ENCODE measurements at places on chromosomes 3 and 15.

GRCh38 chr3:169144731-169145130 lies 518.8 kb downstream of the MECOM start:
- H3K36me3 ChIP-seq = no peaks in the 10 kb centered on the region
- peaks cover 24% of the 10 kb centered on the region for H3K4me1 ChIP-seq
- no peak overlapping the region for H3K27ac ChIP-seq
- H3K4me3 ChIP-seq = no peak overlapping the region
- no peak for DNase-seq

DNA sequence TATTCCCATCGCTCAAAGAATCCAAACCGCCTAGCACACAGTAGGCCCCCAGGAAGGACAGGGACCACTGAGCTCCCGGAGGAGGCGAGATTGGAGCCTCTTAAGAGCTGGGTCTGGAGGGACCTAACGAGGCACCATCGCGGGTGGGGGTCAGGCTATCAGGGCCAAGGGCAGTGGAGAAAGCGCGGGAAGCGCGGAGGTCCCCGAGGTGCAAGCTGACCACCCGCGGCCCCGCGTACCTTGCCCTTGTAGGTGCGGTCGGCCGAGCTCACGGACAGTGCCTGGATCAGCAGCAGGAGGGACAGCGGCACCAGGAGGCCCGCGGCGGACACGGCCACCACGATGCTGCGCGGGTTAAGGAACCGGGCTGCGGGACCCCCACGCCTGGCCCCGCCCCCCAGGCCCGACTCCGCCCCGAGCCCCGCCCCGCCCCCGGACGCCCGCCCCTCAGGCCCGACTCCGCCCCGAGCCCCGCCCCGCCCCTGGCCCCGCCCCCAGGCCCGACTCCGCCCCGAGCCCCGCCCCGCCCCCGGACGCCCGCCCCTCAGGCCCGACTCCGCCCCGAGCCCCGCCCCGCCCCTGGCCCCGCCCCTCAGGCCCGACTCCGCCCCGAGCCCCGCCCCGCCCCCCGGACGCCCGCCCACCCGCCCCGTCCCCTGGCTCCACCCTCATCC lies 3.9 kb downstream of the ZDHHC19 start:
- no peak overlapping the region for H3K4me3 ChIP-seq
- H3K27me3 ChIP-seq = no peaks in the 10 kb centered on the region
- no peak overlapping the region for H3K27ac ChIP-seq
- H3K36me3 ChIP-seq = no peaks in the 10 kb centered on the region

DNA sequence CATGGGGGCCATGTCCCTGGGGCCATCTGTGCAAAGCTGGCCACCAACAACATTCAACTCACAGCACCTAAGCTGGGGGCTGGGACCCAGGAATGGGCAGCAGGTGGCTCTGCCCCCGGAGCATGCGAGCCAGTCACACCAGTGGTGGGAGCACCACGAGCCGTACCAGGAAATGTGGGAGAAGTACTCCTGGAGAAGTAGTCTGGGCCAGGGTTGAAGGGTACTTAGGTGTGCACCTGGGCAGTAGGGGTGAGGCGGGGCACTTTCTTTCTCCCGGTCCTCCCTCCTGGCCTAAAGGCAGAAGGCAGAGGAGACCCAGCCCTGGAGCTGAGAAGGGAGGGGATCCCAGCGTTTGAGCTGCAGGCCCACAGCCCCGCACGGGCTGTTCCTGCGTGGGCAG lies 94.2 kb downstream of the PLXNA1 start:
- H3K27ac ChIP-seq = no peak overlapping the region
- H3K4me1 ChIP-seq = no peaks in the 10 kb centered on the region
- no peaks in the 10 kb centered on the region for H3K36me3 ChIP-seq
- H3K4me3 ChIP-seq = no peak overlapping the region
- H3K27me3 ChIP-seq = no peaks in the 10 kb centered on the region

DNA sequence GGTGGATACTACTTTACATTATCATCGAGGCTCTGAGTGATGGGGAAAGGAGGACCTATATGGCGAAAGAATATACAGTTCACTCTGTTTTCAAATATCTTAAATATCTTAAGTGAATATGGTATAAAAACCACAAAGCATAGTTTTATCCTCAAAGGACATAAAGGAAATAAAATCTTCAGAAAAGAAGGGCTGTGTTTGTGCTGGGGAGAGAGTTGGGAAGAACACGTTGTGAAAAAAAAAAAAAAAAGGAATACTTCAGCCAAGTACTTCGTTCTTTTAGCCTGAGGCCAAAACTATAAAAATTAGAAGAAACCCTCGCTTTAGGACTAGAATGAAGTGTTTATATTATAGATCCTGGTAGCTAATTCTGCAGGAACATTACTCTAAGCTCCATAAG lies 10.2 kb upstream of the TMEM212 start:
- no peak for DNase-seq
- no peaks in the 10 kb centered on the region for H3K36me3 ChIP-seq
- no peaks in the 10 kb centered on the region for H3K27me3 ChIP-seq
- peaks cover 8% of the 10 kb centered on the region for H3K4me1 ChIP-seq

- H3K4me1 ChIP-seq = no peaks in the 10 kb centered on the region
- H3K4me3 ChIP-seq = no peak overlapping the region
- no peak for DNase-seq
- no peaks in the 10 kb centered on the region for H3K36me3 ChIP-seq
- no peaks in the 10 kb centered on the region for H3K27me3 ChIP-seq
Observed at GRCh38 chr15:68409736-68410370, 22.1 kb downstream of the ITGA11 start.

DNA sequence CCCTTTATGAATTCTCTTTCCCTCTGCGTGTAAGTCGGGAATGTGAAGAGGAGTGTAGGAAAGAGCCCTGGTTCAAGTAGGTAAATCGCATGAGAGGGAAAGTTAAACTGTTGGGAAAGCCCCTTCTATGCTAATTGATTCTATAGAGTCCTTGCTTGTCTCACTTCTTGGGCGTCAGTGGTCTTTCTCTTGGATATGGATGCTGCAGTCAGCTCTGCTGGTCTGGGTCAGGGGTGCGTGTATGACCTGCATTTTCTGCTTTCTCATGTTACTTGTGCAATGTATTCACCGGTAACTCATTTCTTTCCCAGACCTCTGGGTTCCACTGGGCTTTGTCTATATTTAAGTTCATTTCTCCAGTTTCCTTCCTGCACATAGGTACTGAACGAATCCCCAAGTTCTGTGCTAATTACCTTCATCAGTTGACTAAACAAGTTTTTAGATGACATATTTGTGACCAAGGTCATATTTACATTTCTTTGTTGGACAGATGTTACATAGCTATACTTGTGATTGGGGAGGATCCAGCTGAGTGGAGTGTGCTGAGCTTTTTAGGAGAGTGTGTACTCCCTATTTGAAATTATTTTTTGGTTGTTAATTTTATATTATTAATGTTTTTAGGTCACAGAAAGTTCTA lies 1.4 kb downstream of the SETD5 start:
- peaks cover 44% of the 10 kb centered on the region for H3K4me1 ChIP-seq
- H3K27ac ChIP-seq = peak overlapping the region; percentile 93
- H3K4me3 ChIP-seq = peak overlapping the region; percentile 98
- H3K27me3 ChIP-seq = no peaks in the 10 kb centered on the region

- no peaks in the 10 kb centered on the region for H3K4me1 ChIP-seq
- DNase-seq = no peak
- no peaks in the 10 kb centered on the region for H3K27me3 ChIP-seq
- H3K4me3 ChIP-seq = no peak overlapping the region
- H3K27ac ChIP-seq = no peak overlapping the region
Observed at GRCh38 chr3:76509179-76509830, 530.6 kb upstream of the ROBO2 start.

DNA sequence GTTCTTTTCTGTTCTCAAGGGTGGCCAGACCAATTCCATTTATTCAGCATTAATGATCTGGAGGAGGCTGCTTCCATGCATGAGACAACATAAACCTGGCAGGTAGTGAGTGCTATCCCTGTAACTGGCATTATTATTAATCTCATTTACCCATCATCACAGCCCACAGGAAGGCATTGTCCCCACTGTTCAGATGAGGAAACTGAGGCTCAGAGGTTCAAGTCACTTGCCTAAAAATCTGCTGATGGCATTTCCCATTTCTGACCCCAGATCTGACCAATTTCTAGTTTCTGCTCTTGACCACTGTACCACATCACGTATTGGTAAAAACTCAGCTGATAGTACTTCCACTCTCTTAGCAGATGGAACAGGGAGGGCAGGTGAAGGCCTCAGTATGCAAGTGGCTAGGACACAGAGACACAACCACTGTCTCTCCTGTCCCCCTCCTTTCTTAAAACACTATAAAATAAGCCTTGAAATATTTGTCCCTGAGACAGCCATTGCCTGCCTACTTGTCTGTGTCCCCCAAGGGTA lies 36.1 kb downstream of the TRANK1 start:
- DNase-seq = no peak
- no peaks in the 10 kb centered on the region for H3K27me3 ChIP-seq
- H3K4me1 ChIP-seq = peaks cover 4% of the 10 kb centered on the region

DNA sequence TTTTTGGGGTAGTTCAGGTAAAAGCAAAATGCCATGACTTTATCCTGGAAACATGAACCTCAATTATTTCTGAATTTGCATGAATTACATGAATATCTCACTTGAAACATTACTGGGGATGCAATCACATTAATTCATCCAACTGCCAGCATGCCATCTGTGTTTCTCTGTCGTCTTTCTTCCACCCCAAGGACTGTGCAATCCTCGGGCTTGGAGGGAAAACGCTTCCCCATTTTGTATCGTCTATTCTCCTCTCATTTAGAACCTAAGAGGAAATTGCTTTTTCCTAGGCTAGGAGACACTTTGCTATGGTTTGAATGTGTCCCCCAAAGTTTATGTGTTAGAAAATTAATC lies 109.4 kb downstream of the SQOR start:
- H3K27me3 ChIP-seq = peaks cover 16% of the 10 kb centered on the region
- H3K36me3 ChIP-seq = no peaks in the 10 kb centered on the region
- H3K4me3 ChIP-seq = no peak overlapping the region
- H3K27ac ChIP-seq = no peak overlapping the region

GRCh38 chr15:69719527-69720240 lies 267.1 kb downstream of the RPLP1 start:
- peaks cover 5% of the 10 kb centered on the region for H3K27me3 ChIP-seq
- H3K4me3 ChIP-seq = no peak overlapping the region
- no peak for DNase-seq

DNA sequence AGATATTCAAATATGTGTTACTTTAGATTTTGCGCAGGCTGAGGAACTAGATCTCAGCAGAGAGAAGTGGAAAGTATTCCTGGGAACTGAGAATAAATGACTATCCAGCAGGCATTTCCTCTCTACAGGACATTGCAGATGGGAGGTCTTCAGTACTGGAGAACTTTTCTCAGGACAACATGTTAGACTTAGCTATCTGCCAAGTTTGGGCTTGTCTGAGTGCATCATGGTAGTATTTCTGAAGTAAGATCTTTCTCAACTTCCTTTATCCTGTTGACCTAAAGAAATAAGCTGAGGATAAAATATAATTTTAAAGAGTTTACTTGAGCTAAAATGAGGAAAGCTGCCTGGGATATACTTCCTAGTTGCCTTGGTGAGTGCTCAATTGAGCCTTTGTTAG lies 167.9 kb upstream of the BCHE start:
- H3K4me1 ChIP-seq = no peaks in the 10 kb centered on the region
- H3K36me3 ChIP-seq = no peaks in the 10 kb centered on the region
- no peak overlapping the region for H3K4me3 ChIP-seq
- DNase-seq = no peak
- no peak overlapping the region for H3K27ac ChIP-seq

DNA sequence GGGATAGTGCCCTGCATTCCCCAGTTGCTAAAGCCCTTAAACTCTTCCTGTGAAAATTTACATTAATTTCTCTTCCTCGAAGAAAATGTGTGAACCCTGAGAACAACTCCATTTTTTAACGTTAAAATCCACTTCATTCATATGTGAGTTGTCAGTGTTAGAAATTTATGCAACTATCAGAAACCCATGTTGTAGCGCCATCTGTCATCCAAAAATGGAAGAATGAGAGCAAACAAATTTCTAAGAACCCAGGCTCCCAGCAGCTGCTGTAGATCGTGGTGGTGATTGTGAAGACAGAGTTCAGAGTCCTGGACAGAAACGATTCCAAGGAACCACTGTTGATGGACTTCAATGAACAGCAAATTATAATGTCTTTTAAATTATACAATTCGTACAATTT lies 179.7 kb upstream of the NDN start:
- H3K4me1 ChIP-seq = no peaks in the 10 kb centered on the region
- no peaks in the 10 kb centered on the region for H3K36me3 ChIP-seq
- no peak overlapping the region for H3K4me3 ChIP-seq
- H3K27ac ChIP-seq = no peak overlapping the region

- peaks cover 100% of the 10 kb centered on the region for H3K27me3 ChIP-seq
- no peaks in the 10 kb centered on the region for H3K36me3 ChIP-seq
- no peaks in the 10 kb centered on the region for H3K4me1 ChIP-seq
Observed at GRCh38 chr3:124097362-124098131, 105.6 kb upstream of the ROPN1 start.

DNA sequence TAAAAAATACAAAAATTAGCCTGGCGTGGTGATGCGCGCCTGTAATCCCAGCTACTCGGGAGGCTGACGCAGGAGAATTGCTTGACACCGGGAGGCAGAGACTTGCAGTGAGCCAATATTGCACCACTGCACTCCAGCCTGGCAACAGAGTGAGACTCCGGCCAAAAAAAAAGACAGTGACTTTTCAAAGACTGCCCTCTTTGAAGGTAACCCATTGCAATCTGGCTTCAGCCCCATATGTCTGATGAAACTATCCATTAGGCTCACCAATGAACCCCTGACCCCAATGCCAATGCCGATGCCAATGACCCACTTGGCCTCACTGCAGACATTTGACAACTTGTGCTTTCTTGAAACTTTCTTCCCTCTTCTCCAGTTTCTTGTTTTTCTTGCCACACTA lies 54.3 kb downstream of the NCEH1 start:
- no peak overlapping the region for H3K4me3 ChIP-seq
- H3K27me3 ChIP-seq = no peaks in the 10 kb centered on the region
- peaks cover 44% of the 10 kb centered on the region for H3K4me1 ChIP-seq
- no peak overlapping the region for H3K27ac ChIP-seq
- no peak for DNase-seq
- H3K36me3 ChIP-seq = no peaks in the 10 kb centered on the region

DNA sequence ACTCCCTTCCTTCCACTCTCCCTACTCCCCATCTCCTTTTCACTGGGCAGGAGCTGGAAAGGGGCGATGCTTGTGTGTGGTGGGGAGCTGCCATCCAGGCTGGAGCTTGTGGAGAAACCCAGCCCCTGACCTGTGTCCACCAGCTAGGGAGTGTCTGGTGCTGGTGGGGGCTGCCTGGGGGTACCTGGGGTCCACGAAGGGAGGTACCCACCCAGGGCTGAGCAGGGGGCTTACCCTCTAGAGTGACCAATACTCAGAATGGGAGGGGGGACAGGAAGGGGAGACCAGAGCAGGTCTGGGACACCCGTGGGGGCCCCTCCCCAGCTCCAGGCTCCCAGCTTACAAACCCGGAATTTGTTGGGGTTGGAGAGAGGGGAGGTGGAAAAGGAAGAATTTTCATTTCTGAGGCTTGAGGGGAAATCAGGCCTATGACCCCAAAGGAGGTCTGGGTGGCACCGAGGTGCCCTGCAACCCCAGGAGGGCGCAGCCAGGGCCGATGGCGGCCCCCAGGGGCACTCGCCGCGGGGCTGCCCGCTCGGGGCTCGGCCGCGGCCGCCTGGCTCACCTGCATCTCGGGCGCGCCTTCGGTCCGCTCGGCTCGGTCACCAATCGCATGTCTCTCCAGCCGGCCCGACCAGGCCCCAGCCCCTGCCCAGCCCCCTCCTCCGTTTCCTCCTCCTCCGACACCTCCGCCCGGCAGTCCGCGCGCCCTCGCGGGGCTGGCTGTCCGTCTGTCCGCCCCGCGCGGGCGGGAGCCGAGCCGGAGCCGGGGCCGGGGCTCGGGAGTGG lies 773 bp downstream of the LINGO1 start:
- no peaks in the 10 kb centered on the region for H3K27me3 ChIP-seq
- H3K27ac ChIP-seq = peak overlapping the region; percentile 47
- peak overlapping the region; percentile 63 for H3K4me3 ChIP-seq

Measured in HCT116 (cell line).